ENCODE measurements at places on chromosomes 3 and 15. TPM values are rescaled to one million over a fixed set of nuclear protein-coding genes. Genes with fewer than 3 reads are reported as not detected.

CCDC33 gene
- total RNA-seq = 1.4 TPM

IMP3 gene
- 43.5 TPM for total RNA-seq

IQCF5 gene
- not detected for total RNA-seq

CTXND1 gene
- not detected for total RNA-seq

CORO2B gene
- 1.3 TPM for total RNA-seq

ADIPOQ gene
- not detected for total RNA-seq

TRH gene
- total RNA-seq = 0.37 TPM

TRPM1 gene
- total RNA-seq = not detected

TICRR gene
- under 0.01 TPM for total RNA-seq

SOX14 gene
- not detected for total RNA-seq

ADAMTSL3 gene
- 48.2 TPM for total RNA-seq

- H3K27me3 ChIP-seq = no peaks in the 10 kb centered on the region
- no peak for DNase-seq
- H3K4me1 ChIP-seq = no peaks in the 10 kb centered on the region
- no peak overlapping the region for H3K4me3 ChIP-seq
- no peak overlapping the region for H3K27ac ChIP-seq
- no peaks in the 10 kb centered on the region for H3K36me3 ChIP-seq
Measured at GRCh38 chr15:80207887-80208286, 44.1 kb downstream of the CTXND1 start.

DNA sequence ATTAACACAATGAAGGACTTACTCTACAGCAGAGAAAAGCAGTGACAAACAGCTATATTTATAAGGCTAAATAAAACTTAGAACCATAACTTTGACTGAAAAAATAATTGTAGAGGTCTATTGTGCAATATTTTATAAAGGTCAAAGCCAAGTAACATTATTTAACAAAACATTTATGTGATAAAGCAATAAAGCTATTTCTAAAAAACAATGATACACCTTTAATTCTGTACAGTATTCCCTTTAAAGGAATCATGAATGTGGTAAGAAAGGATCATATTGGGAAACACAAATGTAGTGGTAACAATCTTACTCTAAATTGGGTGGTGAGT lies 236.4 kb downstream of the ISL2 start:
- H3K27me3 ChIP-seq = no peaks in the 10 kb centered on the region
- H3K36me3 ChIP-seq = no peaks in the 10 kb centered on the region
- no peak overlapping the region for H3K27ac ChIP-seq
- H3K4me1 ChIP-seq = no peaks in the 10 kb centered on the region
- no peak for DNase-seq

- DNase-seq = no peak
- H3K4me3 ChIP-seq = no peak overlapping the region
- peaks cover 12% of the 10 kb centered on the region for H3K27me3 ChIP-seq
Measured at GRCh38 chr15:59993950-59994401, 10.1 kb upstream of the FOXB1 start.

GRCh38 chr3:71370467-71370866 lies 213.1 kb downstream of the FOXP1 start:
- no peak overlapping the region for H3K4me3 ChIP-seq
- no peaks in the 10 kb centered on the region for H3K4me1 ChIP-seq
- H3K27me3 ChIP-seq = no peaks in the 10 kb centered on the region
- DNase-seq = no peak
- no peaks in the 10 kb centered on the region for H3K36me3 ChIP-seq
- H3K27ac ChIP-seq = no peak overlapping the region

- H3K27ac ChIP-seq = no peak overlapping the region
- no peak overlapping the region for H3K4me3 ChIP-seq
- no peaks in the 10 kb centered on the region for H3K27me3 ChIP-seq
- no peak for DNase-seq
- H3K36me3 ChIP-seq = no peaks in the 10 kb centered on the region
Measured at GRCh38 chr3:155771126-155771525, 26.3 kb upstream of the PLCH1 start.

DNA sequence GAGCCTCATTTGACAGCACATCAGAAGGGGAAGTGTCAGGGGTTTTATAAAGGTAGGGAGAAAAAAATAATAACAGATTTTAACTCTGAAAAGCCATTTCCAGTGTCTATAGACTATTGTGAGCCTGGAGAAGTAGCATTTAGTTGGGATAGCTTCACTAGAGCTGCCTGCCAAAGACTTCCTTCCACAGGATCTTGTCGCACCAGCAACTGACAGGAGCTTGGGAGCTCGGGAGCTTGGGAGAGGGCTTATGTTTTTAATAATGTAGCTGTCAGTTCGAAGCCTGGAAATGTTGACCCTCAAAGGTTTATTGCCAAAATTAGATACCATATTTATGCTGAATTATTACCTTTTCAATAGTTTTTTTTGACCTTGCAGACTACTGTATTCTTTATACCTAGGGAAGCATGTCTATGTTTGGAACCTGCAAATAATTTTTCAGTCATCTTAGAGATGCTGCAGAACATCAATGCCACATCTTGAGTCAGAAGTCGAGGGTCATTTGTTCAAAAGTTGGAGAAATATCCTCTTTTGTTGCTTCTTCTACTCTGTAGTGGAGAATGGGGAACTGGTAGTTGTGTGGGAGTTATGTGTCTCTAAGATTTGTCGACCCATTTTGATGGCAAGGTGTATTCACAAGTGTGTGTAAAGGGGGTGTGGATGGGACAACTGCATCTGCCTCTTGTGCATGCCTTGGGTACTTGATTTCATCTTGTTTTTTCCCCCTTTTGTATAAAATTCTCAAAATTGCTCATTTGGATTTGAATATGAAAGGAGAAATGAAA lies 41.7 kb downstream of the ARPP21 start:
- H3K36me3 ChIP-seq = no peaks in the 10 kb centered on the region
- no peaks in the 10 kb centered on the region for H3K27me3 ChIP-seq
- no peaks in the 10 kb centered on the region for H3K4me1 ChIP-seq
- no peak overlapping the region for H3K4me3 ChIP-seq

DNA sequence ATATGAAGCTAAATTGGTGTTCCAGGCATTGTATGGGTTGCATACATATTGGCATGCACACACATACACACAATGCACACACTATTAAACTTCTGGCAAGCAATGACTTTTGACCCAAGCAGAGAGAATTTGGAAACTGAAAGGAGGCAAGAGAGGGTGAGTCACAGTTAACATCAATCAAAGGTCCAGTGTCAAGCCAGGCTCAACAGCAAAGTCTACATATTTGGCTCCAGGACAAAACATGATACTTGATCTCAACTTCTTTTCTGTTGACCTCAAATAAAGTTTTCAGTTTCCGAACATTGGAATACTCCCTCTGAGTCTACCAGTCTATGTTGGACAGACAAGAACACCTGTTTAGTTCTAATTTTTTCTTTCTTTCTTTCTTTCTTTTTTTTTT lies 28.3 kb downstream of the IL12A start:
- H3K27me3 ChIP-seq = no peaks in the 10 kb centered on the region
- no peak for DNase-seq
- H3K4me3 ChIP-seq = no peak overlapping the region
- H3K27ac ChIP-seq = no peak overlapping the region

GRCh38 chr3:149371001-149371722 lies 6.3 kb downstream of the TM4SF1 start:
- peak overlapping the region; percentile 16 for H3K27ac ChIP-seq
- H3K36me3 ChIP-seq = no peaks in the 10 kb centered on the region
- DNase-seq = no peak
- H3K4me1 ChIP-seq = no peaks in the 10 kb centered on the region
- H3K4me3 ChIP-seq = no peak overlapping the region

DNA sequence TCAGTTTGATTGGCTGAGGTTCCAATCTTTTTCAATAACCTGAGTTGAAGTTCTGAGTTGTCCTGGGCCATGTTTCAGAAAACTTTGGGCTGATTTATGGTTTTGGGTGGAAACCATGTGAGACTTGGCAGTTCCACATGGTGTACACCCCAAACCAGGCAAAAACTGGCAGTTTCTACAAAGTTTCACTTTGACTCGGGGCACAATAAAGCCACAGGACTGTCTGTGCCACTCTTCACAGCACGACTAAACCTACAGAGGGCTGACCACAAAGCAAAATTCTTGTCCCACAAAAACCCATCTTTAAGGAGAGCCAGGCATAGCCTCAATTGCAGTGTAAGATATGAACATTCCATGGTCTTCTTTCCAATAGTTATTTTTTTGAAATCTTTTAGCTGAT lies 155.0 kb downstream of the DUT start:
- H3K27ac ChIP-seq = no peak overlapping the region
- H3K4me3 ChIP-seq = no peak overlapping the region
- no peaks in the 10 kb centered on the region for H3K4me1 ChIP-seq
- H3K27me3 ChIP-seq = no peaks in the 10 kb centered on the region

GRCh38 chr3:184383033-184383740 lies 3.3 kb downstream of the CHRD start:
- no peak overlapping the region for H3K4me3 ChIP-seq
- no peak for DNase-seq
- no peaks in the 10 kb centered on the region for H3K4me1 ChIP-seq
- H3K27ac ChIP-seq = no peak overlapping the region
- H3K27me3 ChIP-seq = no peaks in the 10 kb centered on the region
- H3K36me3 ChIP-seq = no peaks in the 10 kb centered on the region

DNA sequence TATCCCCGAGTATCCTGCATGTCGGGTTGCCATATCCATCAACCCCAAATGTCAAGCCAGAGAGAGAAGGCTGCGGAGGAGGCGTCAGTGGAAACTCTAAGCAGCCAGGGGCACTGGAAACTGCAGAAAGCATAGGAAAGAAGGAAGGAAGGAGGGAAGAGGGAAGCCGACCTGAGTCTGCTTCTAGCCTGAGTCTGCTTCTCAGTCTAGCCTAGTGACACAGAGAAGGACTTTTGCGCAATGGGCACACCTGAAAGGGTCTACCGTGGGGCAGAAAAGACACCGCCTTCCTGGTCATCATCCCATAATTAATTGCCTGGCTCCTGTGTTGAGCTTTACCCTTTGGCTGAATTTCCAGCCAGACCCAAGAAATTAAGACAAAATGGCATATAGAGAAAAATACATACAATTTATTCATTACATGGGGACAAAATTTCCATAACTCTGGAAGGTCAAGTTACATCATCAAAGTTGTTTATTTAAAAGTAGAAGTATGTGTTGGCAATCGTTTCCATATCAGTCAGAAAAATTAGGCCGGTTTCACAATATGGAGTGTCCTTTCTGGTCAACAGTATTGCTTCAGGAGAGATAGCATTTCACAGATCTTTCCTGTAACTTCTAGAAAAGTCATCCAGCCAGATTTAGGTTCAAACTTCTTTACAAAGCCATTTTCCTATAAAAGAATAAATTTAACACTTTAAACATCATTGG lies 10.3 kb downstream of the BCL2A1 start:
- no peak overlapping the region for H3K4me3 ChIP-seq
- no peaks in the 10 kb centered on the region for H3K4me1 ChIP-seq
- H3K36me3 ChIP-seq = no peaks in the 10 kb centered on the region
- no peak overlapping the region for H3K27ac ChIP-seq

DNA sequence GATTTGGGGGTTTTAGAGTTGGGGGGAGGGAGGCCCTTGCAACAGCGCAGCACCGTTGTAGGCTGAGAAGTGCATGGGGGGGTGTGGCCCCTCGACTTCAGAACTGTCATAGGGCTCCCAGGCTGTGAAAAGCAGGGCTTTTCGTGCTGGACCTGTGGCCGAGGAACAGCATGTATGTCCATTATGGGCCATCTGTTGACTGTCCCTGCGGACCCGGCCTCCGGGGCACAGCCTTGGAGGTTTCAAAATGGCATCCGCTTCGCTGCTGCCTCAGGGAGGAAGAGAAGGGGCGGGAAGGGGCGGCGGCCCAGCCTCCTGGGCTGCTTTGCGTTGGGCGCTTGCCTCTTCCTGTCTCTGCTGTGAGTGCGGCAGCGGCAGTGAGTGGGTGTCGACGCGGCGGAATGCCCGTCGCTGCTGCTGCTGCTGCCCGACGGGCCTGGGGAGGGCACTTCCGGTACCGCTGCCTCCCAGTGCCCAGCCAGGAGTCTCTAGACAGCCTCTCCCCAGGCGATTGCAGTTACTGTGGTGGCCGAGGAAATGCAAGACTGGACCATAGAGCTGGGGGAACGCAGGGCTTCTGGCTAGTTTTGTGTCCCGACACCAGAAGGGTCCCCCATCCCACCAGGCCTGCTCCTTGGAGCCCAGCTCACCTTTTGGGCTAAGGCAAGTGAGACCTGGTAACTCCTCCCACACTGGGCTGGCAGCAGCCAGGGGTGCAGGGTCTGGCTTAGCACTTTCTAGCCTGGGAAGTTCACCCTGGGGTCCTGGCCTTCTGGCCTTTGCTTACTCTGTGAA lies 1.9 kb downstream of the GNAI2 start:
- H3K27ac ChIP-seq = peak overlapping the region; percentile 99
- H3K4me3 ChIP-seq = peak overlapping the region; percentile 91
- H3K4me1 ChIP-seq = peaks cover 29% of the 10 kb centered on the region
- DNase-seq = peak; percentile 79
- no peaks in the 10 kb centered on the region for H3K36me3 ChIP-seq
- H3K27me3 ChIP-seq = no peaks in the 10 kb centered on the region

GRCh38 chr3:28835751-28836150 lies 445.1 kb upstream of the RBMS3 start:
- no peak for DNase-seq
- no peaks in the 10 kb centered on the region for H3K27me3 ChIP-seq
- H3K4me3 ChIP-seq = no peak overlapping the region
- H3K4me1 ChIP-seq = no peaks in the 10 kb centered on the region
- no peaks in the 10 kb centered on the region for H3K36me3 ChIP-seq
- H3K27ac ChIP-seq = no peak overlapping the region

GRCh38 chr3:168295027-168295426 lies 199.3 kb upstream of the GOLIM4 start:
- no peak overlapping the region for H3K27ac ChIP-seq
- H3K4me1 ChIP-seq = no peaks in the 10 kb centered on the region
- H3K36me3 ChIP-seq = no peaks in the 10 kb centered on the region
- H3K27me3 ChIP-seq = no peaks in the 10 kb centered on the region
- no peak for DNase-seq
- no peak overlapping the region for H3K4me3 ChIP-seq

- no peak overlapping the region for H3K27ac ChIP-seq
- no peak for DNase-seq
- H3K4me1 ChIP-seq = no peaks in the 10 kb centered on the region
- H3K36me3 ChIP-seq = no peaks in the 10 kb centered on the region
Measured at GRCh38 chr15:60110909-60111308, 106.8 kb downstream of the FOXB1 start.

- H3K4me1 ChIP-seq = no peaks in the 10 kb centered on the region
- H3K36me3 ChIP-seq = no peaks in the 10 kb centered on the region
- no peaks in the 10 kb centered on the region for H3K27me3 ChIP-seq
Measured at GRCh38 chr3:46717447-46718231, at the start of gene PRSS50. TSS of gene PRSS50 (minus strand) at chr3:46717869. CDS start at chr3:46717824, 45 bp downstream.

DNA sequence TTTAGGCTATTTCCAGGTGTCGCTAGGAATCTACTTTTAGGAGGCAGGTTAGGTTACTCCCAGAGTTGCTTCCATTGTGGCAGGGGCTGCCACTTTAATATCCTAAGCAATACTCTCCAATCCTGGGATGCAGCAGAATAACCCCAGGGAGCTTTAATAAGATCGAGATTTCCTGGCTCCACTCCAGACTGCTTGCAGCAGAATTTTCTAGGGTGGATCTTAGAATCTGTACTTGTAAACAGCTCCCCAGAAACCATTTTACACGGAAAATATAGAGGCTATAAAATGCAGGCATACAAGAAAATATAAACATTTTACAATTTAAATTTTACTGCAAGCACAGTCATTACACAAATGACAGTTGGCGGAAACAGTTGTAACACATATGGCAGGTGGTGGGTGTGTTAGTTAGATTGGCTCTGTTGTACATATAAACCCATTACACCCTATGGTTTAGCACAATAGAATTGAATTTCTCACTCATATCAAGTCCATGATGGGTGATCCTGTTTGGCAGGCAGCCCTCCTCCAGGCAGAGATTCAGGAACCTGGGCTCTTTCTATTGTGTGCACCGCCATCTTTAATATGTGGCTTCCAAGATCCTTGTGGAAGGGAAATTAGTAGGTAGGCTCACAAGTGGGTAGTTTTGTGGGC lies 35.0 kb upstream of the TNFAIP8L3 start:
- no peak for DNase-seq
- H3K27me3 ChIP-seq = no peaks in the 10 kb centered on the region
- H3K4me1 ChIP-seq = no peaks in the 10 kb centered on the region

All from uterus (tissue), 4 donors.